ENCODE measurements at places on chromosomes 3 and 15.

GRCh38 chr15:65021488-65021887 is 8.0 kb downstream of the MTFMT start:
- DNase-seq: no peak

DNA sequence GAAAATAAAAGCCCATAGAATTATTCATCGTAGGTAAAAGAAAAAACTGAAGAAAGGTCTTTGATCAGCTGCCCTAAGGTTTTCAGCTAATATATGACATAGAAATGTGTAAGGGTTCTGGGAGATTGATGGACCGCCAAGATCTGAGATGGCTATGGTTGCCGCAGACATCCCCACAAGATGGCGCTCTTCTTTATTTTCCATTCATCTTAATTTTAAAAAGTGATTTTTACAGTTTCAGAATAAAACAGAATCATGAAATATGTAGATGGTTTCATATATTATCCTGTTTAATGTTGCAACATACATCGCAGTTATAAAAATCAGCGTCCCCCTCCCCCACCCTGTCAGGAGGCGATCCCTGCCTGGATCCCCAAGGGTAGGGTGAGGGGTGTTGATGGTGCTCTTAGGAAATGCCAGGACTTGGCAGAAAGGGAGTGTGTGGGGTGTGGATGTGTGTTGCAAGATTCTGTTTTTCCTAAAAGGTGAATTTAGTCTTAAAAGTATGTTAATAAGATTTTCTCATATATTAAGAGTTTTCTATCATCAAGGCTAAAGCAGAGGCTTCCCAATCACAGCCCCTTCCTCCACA is 68.8 kb downstream of the ANXA2 start:
- DNase-seq: peak; percentile 32

DNA sequence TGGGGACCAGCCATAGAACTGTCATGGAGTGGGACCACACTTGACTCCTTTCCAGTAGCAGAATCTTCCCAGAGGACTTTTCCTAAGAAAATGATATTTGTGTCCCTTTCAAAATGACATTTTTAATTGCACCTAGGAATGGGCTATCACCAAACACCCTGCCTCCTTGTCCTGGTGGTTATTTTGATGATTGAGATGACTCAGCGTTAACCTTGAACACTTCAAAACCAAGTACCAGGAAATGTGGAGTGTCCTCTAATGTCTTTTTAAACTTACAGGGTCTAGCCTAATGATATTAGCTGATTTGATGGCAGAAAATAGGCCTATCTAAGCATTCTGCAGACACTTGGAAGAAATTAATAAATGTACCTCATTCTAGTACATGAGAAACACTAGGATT is 90.7 kb downstream of the HHLA2 start:
- no peak for DNase-seq

DNA sequence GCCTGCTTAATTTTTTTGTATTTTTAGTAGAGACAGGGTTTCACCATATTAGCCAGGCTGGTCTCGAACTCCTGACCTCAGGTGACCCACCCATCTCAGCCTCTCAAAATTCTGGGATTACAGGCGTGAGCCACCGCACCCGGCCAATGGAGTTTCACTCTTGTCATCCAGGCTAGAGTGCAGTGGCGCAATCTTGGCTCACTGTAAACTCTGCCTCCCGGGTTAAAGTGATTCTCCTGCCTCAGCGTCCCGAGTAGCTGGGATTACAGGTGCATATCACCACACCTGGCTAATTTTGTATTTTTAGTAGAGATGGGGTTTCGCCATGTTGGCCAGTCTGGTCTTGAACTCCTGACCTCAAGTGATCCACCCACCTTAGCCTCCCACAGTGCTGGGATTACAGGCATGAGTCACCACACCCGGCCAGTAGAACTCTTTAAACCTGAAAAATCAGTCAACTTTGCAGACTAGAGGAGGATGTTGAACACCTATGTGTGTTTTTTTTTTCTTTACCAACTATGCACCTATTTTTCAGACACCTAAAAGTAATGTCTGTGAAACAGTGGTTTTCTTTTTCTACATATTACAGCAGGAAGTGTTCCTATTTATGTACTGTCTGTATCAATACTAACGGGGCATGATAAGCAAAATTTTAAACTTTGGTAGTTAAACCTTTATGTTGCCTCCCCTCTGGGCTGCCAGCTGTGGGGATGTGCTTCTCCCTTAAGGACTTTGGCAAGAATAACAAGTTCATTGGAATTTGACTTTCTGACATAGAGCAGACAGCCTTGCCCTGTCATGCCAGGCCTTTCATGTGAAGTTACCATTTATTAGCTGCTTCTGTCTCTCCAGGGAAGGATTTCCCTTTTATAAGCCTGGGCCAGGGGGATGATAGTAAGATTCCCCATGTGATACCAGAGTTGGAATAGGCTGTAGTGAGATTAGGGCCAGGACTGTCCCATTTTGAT is 8.1 kb downstream of the ARIH2 start:
- no peak for DNase-seq

GRCh38 chr3:162658003-162658402 is 1161.4 kb downstream of the OTOL1 start:
- no peak for DNase-seq

- peak; percentile 15 for DNase-seq
Observed at GRCh38 chr3:64909757-64910467, 222.1 kb upstream of the ADAMTS9 start.

DNA sequence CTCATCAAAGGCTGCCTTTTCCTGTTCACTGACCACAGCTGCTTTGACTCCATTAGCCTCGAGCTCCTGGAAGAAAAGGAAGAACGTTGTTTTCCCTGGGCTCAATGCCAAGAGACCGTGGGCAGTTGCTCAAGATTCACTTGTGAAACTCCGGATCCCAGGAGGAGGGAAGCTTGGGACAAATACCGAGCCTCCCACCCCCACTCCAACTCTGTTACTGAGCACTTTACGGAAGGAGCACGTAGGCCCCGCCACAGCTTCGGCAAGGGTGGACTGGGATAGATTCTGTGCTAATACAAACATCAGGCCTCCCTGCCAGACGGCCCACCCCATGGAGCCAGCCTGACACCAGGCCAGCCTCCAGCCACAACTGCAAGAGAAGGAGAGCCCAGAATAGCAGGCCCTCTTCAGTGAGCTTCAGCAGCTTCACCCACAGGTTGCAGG is 10.8 kb upstream of the FANCD2 start:
- no peak for DNase-seq

DNA sequence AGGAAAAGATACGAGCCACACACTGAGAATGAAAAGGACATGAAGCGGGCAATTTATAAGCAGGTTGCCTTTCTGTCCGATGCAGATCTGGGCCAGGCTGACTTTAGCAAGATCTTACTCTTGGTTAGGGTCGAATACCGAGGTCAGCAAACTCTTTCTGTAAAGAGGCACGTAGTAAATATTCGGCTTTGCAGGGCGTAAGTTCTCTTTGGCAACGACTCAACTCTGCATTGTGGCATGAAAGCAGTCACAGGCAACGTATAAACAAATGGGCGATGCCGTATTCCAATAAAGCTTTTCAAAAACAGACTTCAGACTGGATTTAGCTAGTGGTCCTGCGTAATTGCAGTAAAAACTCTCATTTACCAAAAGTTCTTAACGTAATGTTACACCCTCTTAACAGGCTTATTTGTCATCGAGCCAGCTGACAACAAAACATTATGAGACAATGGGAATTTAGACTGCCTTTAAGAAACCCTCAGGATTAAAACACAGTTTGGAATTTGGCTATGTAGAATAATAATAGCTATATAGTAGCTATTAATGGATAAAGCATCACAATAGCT is 13.1 kb upstream of the RPL35A start:
- no peak for DNase-seq

DNA sequence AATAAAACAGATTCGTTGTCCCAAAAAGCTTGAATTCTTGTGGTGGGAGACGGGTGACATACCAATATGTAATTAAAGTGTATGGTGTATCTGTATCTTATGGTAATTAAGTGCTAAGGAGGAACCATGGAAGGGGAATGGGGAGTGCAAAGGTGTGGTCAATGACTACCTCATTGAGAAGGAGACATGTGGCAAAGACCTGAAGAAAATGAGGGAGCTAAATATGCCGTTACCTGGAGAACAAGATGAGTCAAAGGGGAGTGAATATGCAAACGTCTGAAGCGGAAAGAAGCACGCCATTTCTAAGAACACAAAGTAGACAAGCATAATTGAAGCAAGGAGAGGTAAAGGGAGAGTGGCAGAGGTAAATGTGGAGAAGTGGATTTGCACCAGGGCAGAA is 115.7 kb downstream of the SI start:
- DNase-seq: no peak

DNA sequence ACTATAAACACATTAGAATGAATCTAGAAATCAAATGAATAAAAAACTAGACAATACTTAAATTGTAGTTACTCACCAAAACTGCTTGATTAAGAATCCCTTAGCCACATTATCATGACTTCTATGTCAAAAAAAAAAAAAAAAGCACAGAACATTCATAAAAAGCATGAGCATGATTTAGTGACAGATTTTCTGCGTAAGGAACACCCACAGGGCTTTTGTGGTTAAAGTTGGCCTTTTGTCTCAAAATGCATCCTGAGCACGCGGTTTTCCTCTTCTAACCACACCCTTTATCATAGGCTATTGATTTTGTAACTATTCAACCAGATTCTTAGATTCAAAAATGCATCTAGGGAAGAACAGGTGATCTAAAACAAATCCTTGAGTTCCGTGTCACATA is 334.0 kb upstream of the NR2F2 start:
- DNase-seq: no peak

GRCh38 chr15:59013246-59013873 is 25.9 kb downstream of the RNF111 start:
- DNase-seq: no peak

DNA sequence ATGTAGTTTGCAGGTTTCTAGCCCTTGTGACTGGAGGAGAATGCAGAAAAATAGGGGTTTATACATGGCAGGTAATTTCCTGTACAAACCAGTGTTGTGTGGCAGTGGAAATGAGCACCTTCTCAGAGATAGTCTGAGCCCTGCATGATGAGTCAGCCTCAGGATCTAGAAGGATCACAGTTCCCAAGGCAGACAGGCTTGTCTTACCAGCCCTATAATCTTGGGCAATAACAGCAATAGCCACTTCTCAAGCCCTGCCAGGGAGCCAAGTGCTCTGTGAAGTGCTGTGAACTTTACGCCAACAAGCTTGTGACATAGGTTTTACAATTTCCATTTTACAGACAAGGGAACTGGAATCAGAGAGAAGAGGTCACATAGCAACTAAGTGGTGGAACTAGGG is 89.4 kb downstream of the CD47 start:
- DNase-seq: no peak

DNA sequence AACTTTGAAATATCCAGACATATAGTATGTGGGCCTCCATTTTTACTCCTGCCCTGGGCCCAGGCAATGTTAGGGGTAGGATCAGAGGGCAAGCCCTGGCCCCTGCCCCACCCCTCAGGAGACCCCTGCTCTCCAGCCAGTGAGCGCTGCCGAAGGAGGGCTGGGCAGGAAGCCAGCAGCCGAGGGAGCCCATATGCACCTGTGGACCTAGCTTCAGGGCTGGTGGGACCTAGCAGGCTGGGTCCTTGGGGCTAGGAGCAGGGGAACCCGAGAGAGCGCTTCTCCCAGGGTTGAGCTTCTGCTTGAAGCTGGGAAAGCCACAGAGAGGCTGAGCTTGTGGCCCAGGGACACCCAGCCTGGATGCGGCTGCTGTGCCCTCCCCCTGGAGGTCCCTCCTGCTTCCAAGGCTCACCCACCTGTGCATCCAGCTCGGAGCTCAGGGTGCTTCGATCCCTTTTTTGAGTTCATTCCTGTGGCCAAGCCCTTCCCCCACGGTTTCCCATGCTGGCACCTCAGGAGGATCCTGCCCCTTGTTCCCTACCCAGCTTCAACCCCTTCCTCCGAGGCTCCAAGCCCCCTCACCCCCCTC is 21.0 kb upstream of the CYP11A1 start:
- DNase-seq: no peak

GRCh38 chr15:72033711-72034110 is 84.2 kb downstream of the MYO9A start:
- no peak for DNase-seq

DNA sequence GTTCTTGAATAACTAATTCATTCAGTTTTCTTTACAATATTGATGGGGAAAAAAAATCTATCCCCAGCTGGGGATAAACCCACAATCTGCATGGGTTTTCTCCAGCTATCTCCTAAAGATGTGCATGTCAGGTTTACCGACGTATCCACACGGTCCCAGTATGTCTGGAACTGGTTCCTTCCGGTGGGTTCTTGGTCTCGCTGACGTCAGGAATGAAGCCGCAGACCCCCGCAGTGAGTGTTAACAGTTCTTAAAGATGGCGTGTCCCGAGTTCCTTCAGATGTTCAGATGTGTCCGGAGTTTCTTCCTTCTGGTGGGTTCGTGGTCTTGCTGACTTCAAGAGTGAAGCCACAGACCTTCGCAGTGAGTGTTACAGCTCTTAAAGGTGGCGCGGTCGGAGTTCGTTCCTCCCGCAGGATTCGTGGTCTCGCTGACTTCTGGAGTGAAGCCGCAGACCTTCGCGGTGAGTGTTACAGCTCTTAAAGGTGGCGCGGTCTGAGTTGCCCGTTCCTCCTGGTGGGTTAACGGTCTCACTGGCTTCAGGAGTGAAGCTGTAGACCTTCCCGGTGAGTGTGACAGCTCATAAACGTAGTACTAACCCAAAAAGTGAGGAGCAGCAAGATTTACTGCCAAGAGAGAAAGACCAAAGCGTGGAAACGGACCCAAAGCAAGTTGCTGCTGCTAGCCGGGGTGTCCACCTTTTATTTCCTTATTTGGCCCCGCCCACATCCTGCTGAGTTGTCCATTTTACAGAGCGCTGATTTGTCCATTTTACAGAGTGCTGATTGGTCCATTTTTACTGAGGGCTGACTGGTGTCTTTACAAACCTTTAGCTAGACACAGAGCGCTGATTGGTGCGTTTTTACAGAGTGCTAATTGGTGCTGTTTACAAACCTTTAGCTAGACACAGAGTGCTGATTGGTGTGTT is 195.1 kb upstream of the NR2F2 start:
- no peak for DNase-seq

DNA sequence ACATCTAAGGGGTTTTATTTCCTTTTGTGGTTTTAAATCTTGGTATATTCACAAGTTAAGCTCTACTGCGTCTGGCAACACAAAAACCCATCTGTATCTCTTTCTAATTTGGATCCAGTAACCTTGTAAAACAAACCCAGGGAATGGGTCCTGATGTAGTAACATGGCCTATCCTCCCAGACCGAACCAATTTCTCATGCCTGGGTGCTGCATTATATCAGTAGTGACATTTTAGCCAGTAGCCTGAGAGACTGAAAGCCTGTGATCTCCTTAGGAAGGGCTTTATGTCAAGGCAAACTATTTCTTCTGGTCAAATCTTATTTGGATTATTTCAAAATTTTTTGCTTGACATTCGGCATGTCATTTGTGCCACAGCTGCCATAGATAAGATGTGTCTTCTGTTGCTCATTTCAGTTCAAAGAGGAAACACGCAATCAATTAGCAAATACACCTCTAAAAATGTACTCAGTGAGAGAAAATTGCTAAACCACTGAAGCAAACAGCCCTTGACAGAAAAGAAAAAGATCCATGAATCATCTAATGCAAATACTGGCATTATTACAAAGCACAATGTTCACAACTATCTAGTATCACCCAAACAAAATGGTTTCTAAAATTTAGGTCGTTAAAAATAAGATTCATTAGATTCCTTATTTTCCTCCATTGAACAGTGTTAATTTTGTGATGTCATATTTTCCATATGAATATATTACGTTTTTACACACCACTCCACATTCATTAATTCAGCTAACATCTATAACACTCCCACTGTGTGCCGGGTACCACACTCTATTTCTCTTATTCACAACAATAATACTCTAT is 4.0 kb downstream of the NPTN start:
- DNase-seq: no peak

Data from BE2C (cell line).